Activated T-cell treated with anti-CD3 and anti-CD28 coated beads, Interleukin-2, amount 50 U/mL, for 1 hour (primary cell): ENCODE measurements at places on chromosomes 2 and 18.
A peak's percentile ranks its signal among the peaks of the same experiment; 100 is the strongest.

- DNase-seq: peak; percentile 85
These were observed 8.7 kb downstream of the TMEM198 start for GRCh38 chr2:219552382-219553167.

- no peak for DNase-seq
These were observed 21.5 kb downstream of the ITM2C start for GRCh38 chr2:230886206-230886605.

DNA sequence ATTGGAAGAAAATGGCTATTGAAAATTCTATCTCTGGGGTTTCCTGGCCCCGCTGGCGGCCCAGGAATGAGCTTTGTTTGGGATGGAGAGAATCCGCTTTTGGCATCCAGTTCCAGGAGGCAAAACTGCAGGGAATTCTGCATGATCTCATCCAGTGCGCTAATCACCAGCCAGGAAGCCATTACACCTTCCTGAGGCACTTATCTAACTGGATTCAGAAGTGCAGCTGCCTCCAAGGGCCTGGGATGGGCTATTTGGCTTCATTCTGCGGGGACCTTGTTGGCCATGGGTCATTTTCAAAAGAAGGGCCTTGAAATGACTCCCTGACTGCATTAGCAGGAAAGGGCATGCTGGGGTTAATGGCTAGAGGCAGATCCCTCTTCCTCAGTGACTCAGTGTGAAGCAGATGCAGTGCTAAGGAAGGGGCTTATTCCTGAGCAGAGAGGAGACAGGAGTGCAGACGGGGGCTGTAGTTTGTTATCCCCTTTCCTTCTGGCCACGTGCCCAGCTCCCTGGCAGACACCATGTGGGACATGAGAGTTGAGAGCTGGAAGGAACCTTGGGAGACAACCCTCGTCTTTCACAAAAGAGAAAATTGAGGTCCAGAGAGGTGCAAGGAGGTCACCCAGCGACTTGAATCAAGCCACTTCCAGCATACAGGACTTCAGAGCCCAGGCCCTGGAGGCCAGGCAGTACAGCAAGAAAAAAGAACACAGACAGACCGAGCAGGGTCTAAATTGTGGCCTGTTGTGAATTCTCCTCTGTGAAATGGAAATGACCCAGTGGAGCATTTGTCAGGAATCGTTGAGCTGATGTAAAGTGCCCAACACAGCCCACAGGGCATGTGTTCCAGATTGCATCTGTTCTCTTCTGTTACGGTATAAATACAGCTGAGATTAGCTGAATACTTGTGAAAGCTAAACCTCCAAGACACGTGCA lies 161.8 kb downstream of the PRKCE start:
- no peak for DNase-seq

DNA sequence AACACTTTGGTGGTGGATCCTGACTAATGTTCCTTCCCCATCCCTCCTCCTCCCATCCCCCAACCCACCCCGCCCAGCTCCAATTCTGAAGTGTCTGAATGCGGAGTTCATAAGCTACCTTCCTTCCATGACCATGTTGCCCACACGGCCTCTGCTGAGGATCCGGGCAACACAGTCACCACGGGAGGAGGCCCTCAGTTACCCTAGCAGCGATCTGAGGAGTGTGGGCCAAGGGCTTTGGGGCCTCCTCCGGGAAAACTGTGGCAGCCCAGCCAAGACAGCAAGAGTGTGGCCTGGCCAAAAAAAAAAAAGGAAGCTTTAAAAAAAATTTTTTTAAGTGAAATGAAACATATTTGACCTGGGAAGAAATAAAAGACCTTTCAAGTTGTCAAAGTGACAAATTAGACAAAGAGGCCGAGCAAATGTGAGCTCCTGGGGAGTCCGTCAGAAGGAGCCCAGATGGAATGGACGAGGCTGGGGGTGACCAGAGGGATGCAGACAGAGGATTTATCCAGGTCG lies 169.0 kb upstream of the PKDCC start:
- no peak for DNase-seq

GRCh38 chr2:11876436-11876835 lies 130.0 kb downstream of the LPIN1 start:
- no peak for DNase-seq

GRCh38 chr18:77776104-77776503 lies 526.5 kb downstream of the GALR1 start:
- DNase-seq: no peak

DNA sequence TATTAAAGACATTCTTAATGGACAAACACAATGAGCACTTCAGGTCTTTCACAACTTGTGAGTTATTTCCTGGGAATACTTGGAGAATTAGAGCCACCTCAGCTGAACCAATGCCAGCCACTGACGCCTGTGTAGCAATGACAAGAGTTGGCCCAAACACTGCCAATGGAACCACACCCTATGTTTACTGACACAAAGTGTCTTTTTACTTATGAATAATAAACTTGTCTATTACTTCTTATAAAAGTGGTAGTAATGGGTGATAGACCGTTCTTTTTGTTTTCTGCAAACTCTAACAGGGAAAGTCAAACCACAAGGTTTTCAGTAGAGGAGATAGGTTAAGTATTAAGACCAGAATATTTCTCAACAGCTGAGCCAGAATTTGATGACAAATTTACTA lies 12.5 kb upstream of the CHAC2 start:
- no peak for DNase-seq

- DNase-seq: no peak
These were observed 78.0 kb downstream of the LIPG start for GRCh38 chr18:49639643-49640391.

- no peak for DNase-seq
These were observed 59.8 kb downstream of the SH3BP4 start for GRCh38 chr2:235011607-235011928.

GRCh38 chr2:199910338-199911051 lies 598 bp upstream of the C2orf69 start:
- DNase-seq: no peak

DNA sequence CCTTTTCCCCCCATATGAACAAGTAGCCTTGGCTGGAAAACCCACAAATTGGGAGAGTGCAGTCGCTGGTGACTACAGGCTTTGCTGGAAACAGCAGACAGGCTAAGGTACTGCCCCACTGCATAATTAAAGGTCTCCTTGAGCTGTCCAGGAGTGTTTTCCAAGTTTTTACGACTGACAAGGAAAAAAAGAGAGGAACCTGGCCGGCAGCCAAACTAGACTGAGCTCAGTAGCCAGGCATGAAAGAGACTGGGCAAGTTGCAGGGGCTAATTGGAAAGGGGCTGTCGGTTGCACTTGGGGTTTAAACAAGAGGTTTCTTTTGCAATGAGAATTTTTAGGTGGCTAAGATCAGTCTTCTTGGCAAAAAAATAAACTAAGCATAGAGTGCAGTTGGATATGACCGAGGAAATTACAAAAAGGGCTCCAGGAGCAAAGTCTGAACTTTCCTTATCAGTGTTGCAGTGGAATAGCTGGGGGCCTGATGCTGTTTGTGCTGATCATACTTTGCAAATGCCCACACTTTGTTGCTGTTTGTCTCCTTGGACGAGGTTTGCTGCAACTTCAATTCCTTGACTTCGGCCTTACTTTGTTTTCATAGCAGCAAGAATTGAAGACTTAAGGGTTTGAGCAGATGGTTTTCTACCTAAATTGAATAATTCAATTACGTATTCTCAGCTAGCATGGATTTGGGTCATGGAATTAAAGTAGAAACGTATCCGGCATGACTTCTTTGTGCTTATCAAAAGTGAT lies 2.1 kb downstream of the GULP1 start:
- DNase-seq: no peak

DNA sequence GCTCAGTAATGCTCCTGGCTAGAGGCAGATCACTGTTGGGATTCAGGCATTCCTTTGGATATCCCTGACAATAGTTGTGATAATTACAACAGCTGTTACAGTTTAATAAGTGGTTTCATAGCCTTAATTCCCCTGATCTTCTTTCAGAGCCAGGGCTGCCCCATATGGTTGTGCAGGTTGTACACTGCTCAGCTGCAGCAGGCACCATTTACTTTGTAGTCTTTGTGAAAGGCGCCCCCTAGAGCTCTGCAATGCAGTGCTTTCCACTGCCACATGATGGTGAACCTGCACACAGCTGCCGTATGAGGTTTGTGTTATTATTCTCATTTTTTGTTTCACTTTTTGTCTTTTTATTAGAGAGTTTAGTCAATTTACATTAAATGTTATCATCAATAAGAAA lies 239.1 kb downstream of the KCNS3 start:
- no peak for DNase-seq

- DNase-seq: no peak
These were observed 319.5 kb upstream of the HNMT start for GRCh38 chr2:137644731-137645130.
